ENCODE measurements at places on chromosomes 5 and 9. TPM values are rescaled to one million over a fixed set of nuclear protein-coding genes. Genes with fewer than 3 reads are reported as not detected.
A peak's percentile ranks its signal among the peaks of the same experiment; 100 is the strongest.

- no peak for DNase-seq
Measured at GRCh38 chr9:113216406-113216805, 4.7 kb downstream of the FKBP15 start.

GRCh38 chr5:82259172-82259800, 18.9 kb downstream of the RPS23 start:
- no peak for DNase-seq

The PDLIM4 gene
- 17.9 TPM for polyA plus RNA-seq

DNA sequence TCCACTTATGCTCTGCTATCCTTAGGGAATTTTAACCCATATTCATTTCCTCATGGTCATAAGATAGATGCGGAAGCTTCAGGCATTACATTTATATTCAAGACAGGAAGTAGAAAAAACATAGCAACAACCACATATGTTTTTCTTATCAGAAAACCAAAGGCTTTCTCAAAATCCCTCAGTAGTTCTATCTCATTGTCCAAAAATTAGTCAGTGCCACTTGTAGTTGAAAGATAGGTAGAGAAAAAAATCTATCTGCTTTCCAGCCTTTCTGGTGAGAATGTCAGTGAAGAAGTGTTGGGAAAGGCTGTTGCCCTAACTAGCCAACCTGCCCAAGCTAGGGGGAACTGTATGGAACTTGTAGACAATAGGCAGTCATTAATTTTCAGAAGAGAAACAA, 23.5 kb upstream of the MOCS2 start:
- DNase-seq = no peak

DNA sequence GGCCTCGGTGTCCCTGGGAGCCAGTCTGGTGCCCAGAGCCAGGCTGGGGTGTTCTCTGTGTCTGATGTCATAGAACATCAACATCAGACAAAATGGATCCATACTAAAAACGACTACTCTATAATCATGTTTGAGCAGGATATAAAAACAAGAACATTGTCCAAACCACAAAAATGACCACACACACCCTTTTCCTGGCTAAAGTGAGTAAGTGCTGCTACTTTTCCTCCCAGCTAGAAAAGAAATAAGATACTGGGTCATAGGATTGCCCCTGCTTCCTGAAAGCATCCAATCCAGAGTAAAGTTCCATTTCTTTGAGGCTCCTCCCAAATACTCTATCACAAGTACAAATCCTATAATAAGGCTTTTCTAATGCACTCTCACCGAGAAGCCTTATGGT, 19.7 kb upstream of the TRAF1 start:
- DNase-seq = no peak

The PCDHGC4 gene
- polyA plus RNA-seq = 1.7 TPM

GRCh38 chr5:153613144-153613543, 122.7 kb downstream of the GRIA1 start:
- no peak for DNase-seq

GRCh38 chr5:42810834-42811590, 680 bp downstream of the SELENOP start:
- no peak for DNase-seq

DNA sequence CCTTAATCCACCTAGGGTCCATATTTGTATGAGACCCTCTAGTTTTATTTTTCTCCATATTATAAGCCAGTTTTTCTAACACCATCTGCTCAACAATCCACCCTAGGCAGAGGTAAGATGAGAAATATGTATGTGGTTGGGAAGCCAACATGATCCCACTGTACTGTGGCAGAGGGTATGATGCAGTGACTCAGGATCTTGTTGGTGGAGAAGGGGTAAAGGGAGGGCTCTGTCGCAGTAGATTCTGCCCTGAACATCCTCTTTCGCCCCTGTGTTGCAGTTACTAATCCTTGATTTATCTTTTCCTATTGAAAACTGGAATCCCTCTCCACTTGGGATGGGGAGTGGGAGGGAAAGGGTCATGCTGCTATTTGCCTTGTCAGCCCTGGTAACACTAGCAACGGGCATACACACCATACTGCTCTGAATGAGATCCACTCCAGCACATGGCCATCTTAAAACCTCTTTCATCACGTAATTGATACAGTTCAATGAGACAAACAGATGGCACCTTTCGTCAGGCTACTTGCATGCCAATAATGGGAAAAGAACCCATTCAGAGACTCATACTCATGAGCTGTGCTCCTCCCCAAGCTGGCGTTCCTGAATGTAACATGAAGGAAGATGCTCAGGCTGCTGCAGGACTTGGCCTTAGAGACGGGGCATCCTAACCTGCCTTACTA, 63.0 kb downstream of the ADAMTS12 start:
- no peak for DNase-seq

The HMGCS1 gene
- polyA plus RNA-seq = 179 TPM

- no peak for DNase-seq
Measured at GRCh38 chr5:133421806-133422205, 190.5 kb downstream of the FSTL4 start.

The INSL4 gene
- not detected for polyA plus RNA-seq

The AIF1L gene
- polyA plus RNA-seq = 7.5 TPM

The NUTM2F gene
- not detected for polyA plus RNA-seq

- no peak for DNase-seq
Measured at GRCh38 chr5:181184845-181185216, 20.2 kb downstream of the TRIM7 start.

The SLCO4C1 gene
- 24.9 TPM for polyA plus RNA-seq

GRCh38 chr9:105439428-105439827, 8.4 kb upstream of the FSD1L start:
- DNase-seq = no peak

DNA sequence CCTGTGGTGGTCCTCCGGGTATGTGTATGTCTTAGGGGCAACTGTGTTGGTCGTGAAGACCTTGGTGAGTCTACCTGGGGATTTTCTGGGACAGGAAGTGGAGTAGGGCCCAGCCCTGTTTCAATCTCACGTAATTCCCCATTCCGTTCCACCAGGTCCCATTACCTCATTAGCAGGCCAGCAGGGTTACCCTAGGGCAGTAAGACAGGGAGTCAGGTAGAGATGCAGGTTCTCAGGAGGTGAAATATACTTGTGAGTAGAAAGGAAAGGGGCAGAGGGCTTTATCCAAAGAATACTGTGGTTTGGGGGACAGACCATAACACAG, 56.5 kb downstream of the MACROH2A1 start:
- peak; percentile 32 for DNase-seq

The FBLL1 gene
- 4.0 TPM for polyA plus RNA-seq

The DBH gene
- 0.66 TPM for polyA plus RNA-seq

DNA sequence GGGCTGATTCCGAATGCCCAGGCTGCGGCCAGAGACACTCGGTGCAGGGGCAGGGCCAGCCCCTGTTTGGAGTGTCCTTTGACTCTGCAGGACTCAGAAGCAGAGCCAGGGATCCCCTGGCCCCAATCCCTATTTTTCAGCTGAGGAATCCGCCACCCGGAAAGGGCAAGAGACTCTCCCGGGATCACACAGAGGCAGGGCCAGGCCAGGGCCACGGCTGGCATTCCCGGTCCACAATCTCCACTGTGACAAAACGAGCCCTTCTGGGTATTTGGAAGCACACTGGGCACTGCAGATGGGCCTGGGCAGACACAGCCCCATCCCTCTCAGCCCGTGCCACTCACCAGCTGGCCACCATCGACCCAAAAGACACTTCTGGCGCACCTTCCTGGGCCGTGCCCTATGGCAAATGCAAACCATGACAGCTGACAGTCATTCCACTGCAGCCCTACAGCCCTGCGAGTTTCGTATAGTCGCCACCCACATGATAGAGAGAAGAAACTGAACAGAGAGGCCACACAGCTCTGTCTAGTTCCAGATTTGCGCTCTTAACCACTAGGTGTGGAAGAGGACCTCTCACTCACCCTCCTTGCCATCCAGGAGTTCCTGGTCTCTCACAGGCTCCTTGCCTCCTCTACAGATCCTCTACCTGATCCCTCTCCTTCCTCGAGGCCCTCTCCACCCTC, 13.3 kb downstream of the NR5A1 start:
- no peak for DNase-seq

The ACTBL2 gene
- 0.01 TPM for polyA plus RNA-seq

The SLC44A1 gene
- polyA plus RNA-seq = 49.8 TPM

GRCh38 chr5:75053054-75053303, 621 bp upstream of the GCNT4 start:
- no peak for DNase-seq

- DNase-seq = no peak
Measured at GRCh38 chr9:110156902-110157301, 51.1 kb downstream of the C9orf152 start.

The LCN2 gene
- polyA plus RNA-seq = 0.93 TPM

All from large intestine (tissue), 12 donors.